ENCODE measurements at places on chromosomes 16 and 17.

DNA sequence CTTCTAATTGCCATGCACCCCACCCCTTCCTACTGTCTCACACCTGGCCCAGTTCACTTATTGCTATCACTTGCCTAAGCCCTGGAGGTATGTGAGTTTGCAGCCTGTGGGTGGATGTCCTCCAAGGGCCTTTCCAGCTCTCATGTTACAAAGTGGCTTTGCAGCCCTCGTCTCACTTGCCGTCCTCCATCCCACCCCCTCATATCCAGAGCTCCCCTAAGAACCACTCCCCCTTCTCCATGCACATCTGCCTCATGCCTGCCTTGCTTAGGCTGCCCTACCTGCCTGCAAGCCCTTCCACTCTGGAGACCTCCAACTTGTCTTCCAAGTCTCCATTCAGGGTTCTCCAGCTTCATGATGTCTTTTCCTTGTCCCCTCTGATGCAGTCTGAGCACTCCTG is 119.4 kb upstream of the NLRP1 start:
- no peak for DNase-seq

DNA sequence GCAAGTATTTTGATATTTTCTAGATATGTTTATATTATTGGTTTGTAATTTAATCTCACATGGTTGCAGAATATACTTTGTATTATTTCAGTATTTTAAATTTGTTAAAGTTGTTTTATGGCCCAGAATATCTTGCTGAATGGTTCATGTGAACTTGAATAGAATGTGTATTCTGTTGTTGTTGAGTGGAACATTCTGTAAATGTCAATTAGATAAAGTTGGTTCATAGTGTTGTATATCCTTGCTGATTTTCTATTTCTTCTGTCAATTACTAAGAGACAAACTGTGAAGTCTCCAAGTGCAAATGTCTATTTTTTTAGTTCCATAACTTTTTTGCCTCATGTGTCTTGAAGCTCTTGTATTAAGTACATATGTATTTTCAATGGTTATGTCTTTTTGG is 411.7 kb downstream of the NPIPA7 start:
- DNase-seq = no peak

- peak; percentile 89 for DNase-seq
Measured at GRCh38 chr16:17380613-17381012, 90.1 kb downstream of the XYLT1 start.

DNA sequence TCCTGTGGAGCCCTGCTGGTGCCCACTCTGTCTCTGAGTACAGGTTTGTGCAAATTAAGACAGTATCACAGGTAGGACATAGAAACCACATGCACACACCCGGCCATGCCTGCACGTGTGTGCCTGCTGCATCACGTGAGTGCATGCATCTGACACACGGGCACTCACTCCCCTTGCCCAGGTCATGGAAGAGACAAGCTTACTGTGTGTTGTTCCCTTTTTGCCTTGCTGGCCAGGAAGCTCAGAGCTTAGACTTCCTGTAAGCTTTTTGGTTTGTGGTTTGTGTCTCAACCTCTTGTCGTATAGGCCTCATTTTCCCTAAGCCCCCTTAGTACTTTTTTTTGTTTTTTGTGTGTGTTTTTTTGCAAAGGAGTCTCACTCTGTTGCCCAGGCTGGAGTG is 25.0 kb downstream of the ZNF469 start:
- no peak for DNase-seq

GRCh38 chr17:55285340-55286301 is 20.9 kb downstream of the HLF start:
- DNase-seq = peak; percentile 48

All from fibroblast of skin of right biceps (primary cell).